Left ventricle myocardium superior (tissue), 1 donor: ENCODE measurements at places on chromosomes 1 and 21.

- DNase-seq: peak; percentile 37
These were observed 187.2 kb upstream of the PTGFR start for GRCh38 chr1:78303620-78304019.

DNA sequence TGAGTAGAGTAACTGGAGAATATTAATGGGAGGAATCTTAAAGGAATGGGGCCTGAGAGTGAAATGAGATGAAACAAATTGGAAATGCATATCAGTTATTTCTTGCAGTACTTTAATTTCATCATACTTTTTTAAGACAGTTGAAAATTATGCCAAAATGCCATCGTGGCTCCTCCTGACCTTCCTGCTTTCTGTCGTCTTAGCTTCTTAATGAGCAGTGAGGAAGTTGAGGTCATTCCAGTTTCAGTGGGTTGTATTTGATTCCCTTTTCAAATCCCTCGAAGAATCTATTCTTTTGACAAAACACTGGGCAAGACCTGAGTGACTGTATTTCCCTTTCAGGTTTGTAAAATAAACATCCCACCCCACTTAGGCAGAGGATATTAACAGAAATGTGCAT lies 134.9 kb upstream of the MAP1LC3C start:
- no peak for DNase-seq

DNA sequence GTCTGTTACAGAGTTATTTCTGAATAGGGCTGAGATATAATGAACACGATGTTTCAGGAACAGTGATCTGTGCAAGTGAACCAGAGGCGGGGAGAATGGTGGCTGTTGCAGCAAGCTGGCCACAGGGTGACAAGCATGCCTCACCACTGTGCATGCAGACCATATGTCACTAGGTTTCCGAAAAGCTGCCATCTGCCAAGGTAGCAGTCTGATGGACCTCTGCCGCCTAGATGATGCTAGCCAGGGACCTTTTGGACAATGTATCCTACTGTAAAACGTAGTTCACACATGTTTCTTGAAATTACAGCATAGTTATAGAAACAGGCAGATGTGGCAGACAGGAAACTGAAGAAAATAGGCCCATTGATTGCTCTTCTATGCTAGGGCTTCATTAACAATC lies 204.2 kb upstream of the RRP15 start:
- DNase-seq: no peak

DNA sequence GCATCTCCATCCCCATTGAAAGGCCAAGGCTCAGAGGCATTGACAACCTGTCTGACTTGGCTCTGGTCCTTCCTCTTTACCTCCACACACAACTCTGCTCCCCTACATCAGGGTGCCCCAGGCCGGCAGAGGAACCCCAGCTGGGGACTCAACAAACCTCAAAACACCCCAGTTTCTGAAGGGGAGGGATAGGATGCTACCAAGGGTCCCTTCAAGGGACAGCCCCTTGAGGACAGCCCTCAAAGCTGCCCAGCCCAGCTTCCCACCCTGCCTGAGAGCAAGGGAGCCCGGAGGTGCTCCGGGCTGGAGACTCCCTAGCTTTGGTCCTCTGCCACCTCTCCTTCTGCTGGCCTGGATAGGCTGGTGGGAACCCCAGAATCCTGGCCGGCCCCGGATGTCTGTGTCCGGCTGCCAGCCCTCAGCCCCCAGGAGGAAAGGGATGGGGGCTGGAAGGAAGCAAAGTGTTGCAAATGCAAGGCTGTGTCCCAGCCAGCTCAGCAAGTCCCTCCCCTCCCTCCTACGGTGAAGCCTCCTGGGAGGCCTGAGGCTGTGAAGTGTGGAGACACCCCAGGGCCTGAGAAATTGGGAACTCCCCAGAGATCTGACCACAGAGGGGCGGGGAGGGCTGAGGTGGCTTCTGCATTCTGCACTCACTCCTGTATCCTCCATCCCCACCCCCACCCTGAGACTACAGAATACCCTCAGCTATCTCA lies 1.1 kb upstream of the MARCKSL1 start:
- peak; percentile 67 for DNase-seq

DNA sequence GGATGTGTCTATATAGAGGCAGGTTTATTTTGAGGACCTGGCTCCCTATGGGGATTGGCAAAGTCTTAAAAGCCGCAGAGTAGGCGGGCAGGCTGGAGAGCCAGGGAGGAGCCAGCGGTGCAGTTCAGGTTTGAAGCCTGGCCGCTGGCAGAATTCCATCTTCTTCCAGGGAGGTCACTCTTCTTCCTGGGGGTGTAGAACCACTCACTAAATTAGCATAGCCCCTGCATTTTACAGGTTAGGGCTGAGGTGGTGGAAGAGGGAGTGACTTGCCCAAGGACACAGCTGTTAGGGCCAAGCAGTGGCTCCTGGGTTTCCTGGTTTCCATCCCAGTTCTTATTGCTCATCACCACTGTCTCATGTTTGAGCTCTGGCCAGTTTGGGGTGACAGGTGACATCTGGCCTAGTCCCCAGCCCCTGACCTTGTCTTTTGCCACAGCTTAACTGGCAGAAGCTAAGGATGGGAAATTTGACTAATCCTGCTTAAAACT lies 1.4 kb downstream of the PINK1 start:
- DNase-seq: peak; percentile 62

- DNase-seq: no peak
These were observed 6.5 kb downstream of the ANKRD45 start for GRCh38 chr1:173663159-173663558.

GRCh38 chr1:77433934-77434333 lies 152.1 kb downstream of the AK5 start:
- DNase-seq: no peak

GRCh38 chr1:13703558-13704490 lies 3.8 kb downstream of the PRDM2 start:
- DNase-seq: no peak

GRCh38 chr1:237736372-237737029 lies 154.2 kb downstream of the ZP4 start:
- DNase-seq: no peak

- no peak for DNase-seq
These were observed 12.0 kb upstream of the CCDC190 start for GRCh38 chr1:162872981-162873380.

DNA sequence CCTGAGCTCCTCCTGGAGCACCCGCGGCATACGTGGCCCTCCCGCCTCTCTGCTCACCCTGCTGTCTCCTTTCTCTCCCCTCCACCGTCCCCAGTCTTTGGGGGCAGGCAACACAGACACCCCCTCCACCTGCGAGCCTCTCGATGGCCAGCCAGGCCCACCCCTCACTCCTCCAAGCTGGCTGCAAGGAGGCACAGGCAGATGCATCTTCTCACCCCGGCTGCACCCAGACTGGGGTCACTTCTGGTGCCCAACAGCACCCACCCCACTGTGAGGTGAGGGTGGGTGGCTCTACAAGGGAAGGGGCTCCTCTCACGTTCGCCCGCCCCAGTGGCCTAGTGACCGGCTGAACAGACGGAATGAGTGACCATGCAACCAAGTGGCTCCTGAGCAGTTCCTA lies 108.0 kb upstream of the ARHGEF16 start:
- DNase-seq: no peak

- DNase-seq: peak; percentile 39
These were observed 74.3 kb downstream of the MPZL1 start for GRCh38 chr1:167795810-167796740.

- no peak for DNase-seq
These were observed 65.1 kb upstream of the HSD17B7 start for GRCh38 chr1:162725301-162725837.

DNA sequence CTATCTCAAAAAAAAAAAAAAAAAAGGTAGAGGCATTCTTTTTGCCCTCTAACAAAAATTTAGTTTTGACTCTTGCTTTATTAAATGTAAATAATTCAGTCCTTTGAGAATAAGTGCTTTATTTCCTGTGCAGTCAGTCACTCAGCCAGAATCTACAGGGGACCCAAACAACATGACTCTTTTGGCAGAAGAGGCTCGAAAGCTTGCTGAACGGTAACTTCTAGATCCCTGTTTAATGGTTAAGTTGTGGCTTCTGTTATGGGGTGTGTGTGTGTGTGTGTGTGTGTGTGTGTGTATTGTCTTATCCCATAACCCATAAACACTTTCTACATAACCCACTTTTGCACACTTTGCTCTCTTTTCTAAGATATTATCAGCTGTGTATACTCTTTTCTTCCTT lies 54.9 kb upstream of the LAMC2 start:
- no peak for DNase-seq

DNA sequence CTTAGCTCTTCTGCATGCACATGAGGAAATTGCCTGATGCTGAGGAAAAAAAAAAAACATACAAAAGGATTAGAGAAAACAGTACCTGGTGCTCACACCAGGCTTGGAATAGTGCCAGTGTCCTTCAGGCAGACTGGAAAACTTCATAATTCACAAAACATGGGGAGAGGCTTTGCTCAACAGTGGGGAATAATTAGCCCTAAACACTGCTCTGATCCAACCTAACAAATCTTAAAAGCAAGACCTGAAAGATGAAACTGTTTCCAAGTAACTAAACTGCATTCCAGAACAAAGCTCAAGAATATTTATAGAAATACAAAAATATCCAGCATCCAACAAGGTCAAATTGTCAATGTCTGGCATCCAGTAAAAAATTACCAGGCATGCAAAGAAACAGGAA lies 124.8 kb downstream of the AK5 start:
- DNase-seq: no peak

GRCh38 chr1:60160141-60160540 lies 86.6 kb upstream of the C1orf87 start:
- no peak for DNase-seq

DNA sequence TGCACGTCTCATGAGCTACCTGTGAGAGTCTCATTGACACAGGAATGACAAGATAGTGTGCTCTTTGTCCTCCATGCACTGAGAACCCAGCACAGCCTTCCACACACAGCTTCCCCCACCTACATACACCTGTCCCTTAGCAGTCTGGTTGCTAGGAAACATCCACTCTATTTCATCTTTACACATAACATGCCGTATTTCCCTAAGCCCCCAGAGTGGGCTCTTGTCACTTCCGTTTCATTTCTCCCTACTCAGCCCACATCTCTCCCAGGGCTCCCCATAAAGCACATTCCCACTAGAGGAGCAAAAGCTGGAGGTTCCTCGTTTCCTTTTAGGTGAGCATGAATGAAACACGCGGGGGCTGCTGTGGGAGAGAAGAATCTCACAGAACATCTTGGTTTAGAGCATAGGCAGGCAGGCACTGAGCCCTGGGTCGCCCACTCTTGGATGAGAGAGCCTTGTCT lies 137.1 kb downstream of the ETS2 start:
- DNase-seq: no peak

- no peak for DNase-seq
These were observed 606.5 kb downstream of the LMO4 start for GRCh38 chr1:87935130-87935529.

DNA sequence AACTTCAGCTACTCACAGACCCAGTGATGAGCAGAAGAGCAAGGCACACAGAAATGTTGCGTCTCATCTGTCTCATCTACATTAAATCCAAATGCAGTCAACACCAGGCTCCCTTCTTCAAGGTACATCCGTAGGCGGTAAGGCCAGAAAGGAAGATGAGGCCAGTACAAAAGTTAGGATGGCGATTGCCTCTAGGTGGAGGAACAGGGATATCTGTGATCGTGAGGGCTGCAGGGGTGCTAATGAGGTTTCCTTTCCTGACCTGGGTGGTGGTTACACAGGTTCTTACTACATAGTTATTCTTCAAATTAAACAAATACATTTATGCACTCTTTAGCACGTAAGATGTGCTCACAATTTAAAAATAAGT lies 1.4 kb upstream of the MYBPH start:
- DNase-seq: no peak

- DNase-seq: no peak
These were observed 291.8 kb downstream of the DISC1 start for GRCh38 chr1:231918239-231919015.

GRCh38 chr1:30842697-30843354 lies 65.7 kb downstream of the SDC3 start:
- no peak for DNase-seq

- DNase-seq: peak; percentile 97
These were observed 119.9 kb upstream of the JUN start for GRCh38 chr1:58903514-58904298.

DNA sequence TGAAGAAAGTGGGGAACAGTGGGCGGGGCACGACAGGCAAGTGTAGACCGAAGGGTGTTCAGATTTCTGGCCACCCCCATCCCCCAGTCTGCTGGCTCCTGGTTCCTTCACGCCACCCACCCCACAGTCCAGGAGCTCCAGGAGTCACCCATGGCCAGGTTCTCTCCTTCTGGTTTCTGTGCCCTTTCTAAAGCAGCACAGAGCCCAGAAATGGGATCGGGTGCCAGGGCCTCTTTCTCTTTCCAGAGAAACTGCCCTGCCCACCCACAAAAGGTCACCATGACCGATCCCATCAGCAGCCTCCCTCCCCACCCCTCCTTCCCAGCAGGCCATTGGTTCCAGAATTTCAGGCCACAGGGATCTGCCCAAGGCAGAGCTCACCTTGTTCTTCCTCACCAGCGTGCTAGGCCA lies 3.2 kb upstream of the CELSR2 start:
- DNase-seq: no peak

GRCh38 chr1:165877940-165878556 lies 50.6 kb downstream of the UCK2 start:
- DNase-seq: no peak

DNA sequence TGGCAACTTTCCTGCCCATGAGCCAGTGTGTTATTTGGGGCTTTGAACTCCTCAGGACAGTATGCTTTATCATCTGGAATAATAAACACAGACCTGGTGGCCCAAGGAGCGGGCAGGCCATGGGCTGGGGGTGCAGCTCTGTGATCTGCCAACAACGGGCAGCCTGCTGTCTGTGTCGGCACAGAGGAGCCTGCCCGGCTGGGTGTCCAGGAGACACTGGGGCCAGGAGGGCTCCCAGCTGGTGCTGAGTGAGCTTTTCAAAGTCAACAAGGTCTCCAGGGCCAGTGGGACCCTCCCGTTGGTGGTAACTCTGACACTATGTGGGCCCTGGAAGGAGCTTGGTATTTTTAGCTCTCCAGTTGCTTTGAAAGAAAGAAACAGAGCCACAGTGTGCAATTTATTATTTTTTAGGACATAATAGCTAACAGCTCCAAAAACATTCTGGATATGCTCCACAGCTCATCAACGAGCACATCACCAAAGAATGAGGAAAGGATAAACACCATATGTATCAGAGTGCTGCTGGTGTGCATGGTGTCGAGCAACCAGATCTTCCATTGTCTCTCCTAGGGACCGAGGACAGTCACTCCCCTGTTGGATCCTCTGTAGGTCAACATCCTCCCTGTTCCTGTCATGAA lies 488.7 kb upstream of the USP24 start:
- DNase-seq: peak; percentile 28
